ENCODE measurements at places on chromosomes 6 and 20.

DNA sequence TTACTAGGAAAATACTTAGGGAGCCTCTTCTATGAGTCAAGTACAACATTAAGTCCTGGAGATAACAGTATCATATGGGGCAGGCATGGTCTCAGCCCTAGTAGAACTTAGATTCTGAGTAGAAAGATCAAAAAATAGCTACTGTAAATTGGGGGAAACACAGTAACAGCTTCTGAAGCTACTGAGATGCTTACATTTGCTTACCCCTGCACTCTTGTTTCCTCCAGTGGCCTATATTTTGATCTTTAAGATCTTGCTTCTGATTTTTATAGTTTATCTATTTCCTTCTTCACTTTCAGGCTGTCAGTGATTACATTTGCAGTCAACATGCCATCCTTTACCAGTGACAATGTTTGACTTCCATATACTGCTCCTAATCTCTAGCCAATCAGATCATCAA, 35.3 kb downstream of the HIVEP2 start:
- DNase-seq, result peak; percentile 34

DNA sequence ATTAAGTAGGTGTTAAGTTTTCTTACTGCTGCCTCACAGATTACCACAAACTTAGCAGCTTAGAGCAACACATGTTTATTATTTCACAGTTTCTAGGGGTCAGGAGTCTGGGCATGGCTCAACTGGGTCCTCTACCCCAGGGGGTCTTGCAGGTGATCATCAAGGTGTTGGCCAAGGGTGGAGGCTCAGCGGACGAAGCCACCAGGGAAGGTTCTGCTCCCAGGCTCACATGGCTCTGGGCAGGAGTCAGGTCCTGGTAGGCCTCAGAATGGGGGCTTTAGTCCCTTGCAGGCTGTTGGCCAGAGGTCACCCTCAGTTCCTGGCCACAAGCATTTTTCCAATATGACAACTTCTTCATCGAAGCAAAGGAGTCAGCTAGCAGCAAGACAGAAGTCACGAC, 362.5 kb downstream of the PREX1 start:
- DNase-seq, result no peak

DNA sequence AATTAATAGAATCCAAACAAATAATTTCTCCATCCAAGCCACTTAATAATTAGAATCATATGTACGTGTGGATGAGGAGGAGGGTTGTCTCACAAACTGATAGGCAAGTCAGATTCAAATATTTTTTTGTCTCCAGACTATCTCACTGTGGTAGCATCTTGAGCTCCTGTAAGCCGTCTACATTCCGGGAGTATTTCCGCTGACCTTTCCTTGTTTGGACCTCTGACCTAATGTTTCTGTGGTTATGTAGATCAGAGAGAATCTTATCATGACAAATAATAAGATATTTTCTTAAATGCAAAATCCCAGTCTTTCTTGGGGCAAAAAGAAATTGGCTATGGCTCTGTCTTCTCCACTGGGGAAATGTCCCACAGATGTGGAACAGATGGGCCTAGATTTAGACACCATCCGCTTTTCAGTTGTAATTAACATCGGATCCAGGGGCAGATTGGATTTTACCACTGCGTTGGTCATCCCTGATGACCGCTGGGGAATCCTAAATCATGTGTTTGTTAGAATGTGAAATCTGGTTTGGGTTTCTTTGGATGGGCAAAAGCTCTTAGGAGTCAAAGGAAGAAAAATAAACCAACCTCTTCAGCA, 197.1 kb upstream of the RIN2 start:
- no peak for DNase-seq

DNA sequence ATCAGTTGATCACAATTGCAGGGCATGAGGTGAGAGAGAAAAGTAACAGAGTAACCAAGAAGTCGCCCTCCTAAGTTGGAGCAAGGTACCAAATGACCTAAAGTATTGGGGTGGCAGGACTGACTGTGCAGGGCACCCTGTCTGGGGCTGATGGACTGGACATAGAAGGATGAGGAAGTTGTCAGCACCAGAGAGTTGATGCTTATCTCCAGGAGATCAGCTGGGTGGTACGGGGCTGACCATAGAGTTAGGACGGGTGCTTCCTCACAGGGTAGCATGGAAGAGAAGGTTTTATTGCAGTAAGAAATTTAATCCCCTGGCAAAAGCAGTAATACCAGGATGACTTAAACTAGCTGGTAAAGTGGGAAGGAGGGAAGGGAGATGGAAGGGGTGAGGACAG, 66.7 kb downstream of the TMEM170B start:
- DNase-seq, result no peak

DNA sequence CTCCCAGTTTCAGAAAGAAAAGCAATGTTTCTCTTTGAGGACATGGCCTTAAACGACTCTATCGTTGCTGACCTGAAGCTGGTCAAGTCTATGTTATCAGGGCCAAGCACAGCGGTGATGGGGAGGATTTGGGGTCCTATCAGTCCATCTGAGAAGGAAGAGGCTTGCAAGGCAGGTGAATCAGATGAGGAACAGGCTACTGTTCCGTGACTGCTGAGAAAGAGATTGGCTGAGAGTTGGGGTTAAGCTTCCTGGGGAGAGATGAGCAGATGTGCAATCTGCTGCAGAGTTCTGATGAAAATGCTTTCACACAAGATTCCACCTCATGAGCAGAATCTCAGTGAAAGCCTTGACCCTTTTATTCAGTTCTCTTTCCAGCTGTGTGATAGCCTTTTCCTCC, 168.3 kb upstream of the STMND1 start:
- no peak for DNase-seq

GRCh38 chr20:53750827-53751619, 157.4 kb upstream of the ZNF217 start:
- peak; percentile 42 for DNase-seq

DNA sequence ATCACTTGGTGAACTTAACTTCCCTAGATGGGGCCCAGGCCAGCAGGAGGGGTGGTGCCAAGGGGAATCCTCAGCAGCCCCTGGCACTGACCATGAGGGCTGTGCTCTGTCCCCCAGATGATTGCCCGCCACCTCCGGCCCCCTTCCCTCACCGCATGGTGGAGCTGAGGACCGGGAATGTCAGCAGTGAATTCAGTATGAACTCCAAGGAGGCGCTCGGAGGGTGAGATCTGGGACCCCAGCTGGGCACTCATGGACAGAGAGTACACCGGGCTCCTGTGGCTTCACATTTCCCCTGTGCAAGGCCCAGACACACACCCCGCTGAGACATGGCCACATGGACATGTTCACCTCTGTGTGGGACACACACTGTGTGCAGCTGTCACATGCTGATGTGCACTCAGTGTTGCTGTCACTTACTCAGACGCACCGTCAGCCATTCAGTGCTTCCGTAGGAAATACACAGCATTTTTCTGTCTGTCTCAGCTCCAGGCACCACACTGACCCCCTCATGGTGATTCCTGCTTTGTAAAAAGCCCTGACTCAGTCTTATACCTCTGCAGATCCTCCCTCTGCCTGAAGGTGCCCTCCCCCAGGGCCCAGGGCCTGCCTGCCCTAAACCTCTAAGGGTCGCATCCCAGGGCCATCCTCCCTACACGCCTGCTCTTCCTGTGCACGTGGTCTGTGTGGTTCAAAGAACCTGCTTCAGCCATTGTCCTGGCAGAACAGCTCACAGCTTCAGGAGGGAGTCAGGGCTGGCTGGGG, 4.4 kb downstream of the MYLK2 start:
- no peak for DNase-seq

DNA sequence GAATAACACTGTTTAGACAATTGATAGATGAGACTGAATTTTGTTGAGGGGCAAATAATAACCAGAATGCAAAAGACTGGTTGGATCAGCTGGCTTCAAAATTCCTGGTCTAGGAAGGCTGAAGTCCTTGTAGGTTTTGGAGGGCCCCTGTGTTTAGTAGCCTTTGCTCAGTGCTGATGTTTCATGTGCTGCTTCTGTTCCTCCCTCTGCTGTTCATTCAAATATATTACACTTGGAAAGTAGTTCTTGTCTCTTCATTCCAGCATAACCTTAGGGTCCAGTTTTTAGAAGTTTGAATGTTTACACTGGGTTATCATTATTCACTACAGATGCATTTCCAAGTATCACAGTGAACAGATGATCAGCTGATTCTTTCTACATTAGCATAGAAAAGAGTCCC, 72.5 kb downstream of the FLRT3 start:
- no peak for DNase-seq

GRCh38 chr6:157943964-157944283, 37.7 kb upstream of the SYNJ2 start:
- DNase-seq, result no peak

DNA sequence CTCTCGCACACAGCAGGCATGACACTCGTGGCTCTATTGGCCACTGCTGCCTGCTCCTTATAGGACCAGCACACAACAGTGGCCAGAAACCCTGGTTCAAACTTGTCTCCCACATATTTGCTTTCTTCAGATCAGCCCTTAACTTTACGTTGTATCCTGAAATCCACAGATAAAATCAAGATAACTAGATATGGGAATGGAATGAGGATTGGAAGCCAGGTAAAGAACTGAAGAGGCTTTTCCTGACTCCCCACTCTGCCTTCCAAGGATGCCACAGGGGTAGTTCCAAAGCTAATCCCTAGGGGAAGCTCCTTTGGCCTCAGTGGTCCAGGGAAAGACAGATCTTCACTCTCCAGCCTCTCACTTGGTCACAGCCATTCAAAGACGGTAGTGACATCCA, 86.5 kb downstream of the INSM1 start:
- DNase-seq, result no peak

DNA sequence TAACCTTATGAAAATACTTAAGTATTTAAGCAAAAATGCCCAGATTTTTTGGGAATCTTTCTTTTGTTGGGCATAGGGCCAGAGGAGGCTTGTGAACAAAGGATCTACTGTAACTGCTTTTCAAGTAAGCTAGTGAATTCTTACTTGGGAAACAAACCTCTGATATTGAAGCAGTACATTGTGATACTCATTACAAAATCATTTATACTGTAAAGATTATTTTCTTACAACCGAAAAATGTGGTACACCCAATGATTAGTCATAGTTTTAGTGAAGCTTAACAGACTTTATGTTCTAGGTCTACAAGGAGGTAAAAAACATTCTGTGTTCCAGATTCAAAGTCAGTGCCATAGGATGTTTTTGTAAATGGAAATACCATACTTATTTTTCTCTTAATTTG, 272.9 kb upstream of the KCNQ5 start:
- no peak for DNase-seq

GRCh38 chr6:81842254-81842653, 89.8 kb upstream of the TENT5A start:
- no peak for DNase-seq

GRCh38 chr6:129882510-129883023, 21.5 kb upstream of the TMEM244 start:
- DNase-seq, result no peak

GRCh38 chr6:148525453-148525852, 182.8 kb downstream of the SASH1 start:
- DNase-seq, result no peak

DNA sequence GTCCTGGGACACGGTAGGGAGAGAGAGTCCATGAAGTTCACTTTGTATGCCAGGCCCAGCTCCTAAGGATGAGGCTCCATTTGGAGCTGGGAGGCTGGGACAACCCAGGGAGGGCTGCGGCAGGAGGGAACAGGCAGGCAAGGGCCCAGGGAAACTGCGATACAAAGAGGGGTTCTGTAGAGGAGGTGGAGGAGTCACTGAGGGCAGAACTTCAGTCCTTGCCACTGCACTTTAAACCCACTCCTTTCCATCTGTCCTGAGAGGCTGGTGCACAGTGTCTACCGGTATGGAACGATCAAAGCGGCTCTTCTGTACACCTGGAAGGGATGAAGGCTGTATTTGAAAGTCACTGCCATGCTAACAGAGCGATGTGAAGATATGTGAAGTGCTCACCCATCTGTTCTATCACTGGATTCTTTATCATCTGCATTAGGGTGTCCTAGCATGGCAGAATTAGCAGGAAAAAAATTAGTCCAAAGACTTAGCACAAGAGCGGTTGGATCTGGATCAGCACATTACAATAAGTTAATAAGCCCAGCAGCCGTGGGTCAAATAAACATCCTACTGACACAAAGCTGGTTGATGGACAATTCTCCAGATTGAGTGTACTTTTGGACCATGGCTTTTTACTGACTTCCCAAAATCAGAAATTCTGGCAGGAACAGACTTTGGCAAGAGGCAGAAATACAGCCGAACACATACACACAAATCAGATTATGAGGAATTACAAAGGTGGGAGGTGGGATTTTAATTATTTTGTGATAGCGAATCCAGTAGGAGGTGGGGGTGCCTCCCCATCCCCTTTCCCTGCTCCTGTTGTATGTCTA, 20.9 kb upstream of the ZFAND3 start:
- DNase-seq, result no peak

DNA sequence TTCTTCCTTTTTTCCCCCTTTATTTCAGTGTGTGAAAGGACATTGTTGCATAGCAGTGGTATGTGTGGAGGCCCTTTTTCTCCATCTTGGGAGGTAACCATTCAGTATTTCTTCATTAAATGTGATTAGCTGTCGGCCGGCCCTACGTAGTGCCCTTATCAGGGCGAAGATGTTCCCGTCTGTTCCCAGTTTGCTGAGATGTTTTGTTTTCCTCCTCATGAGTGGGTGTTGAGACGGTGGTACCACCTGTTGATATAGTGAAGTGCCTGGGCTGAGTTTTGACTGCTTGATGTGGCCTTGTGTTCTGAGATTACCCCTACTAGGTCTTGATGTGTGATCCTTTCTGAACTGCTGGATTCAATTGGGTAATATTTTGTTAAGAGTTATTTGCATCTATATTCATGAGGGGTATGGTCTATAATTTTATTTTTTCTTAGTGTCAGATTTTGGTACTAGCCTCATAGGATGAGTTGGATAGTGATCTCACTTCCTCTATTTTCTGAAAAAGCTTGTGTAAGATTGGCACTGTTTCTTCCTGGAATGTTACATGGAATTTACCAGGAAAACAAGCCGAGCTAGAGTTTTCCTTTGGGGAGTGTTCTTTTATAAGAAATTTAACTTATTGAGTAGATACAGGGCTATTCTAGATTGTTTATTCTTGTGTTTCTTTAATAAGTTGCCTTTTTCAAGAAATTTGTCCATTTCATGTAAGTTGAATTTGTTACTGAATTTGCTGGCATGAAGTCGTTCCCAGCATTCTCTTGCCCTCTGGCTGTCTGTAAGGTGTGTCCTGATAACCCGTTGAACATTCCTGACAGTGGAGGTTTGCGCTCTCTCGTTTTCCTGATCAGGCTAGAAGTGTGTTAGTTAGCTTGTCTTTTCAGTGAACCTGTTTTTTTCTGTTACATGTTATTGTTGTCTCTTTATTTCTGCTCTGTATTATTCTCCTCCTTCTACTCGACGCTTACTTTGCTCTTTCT, 4.3 kb downstream of the MTG2 start:
- no peak for DNase-seq

- no peak for DNase-seq
Measured at GRCh38 chr20:46700481-46700880, 9.0 kb upstream of the SLC2A10 start.

Measured in CD4-positive, alpha-beta T cell treated with Interleukin-4 for 4 hours (primary cell).